Left ventricle myocardium superior (tissue), 1 donor: ENCODE measurements at places on chromosomes 7 and 10.
A peak's percentile ranks its signal among the peaks of the same experiment; 100 is the strongest.

GRCh38 chr10:47384148-47384921 is at the start of gene ZNF488:
ZNF488 (minus strand) TSS chr10:47384293; CDS start chr10:47368829, 15,464 bp downstream.
- peak; percentile 92 for DNase-seq

DNA sequence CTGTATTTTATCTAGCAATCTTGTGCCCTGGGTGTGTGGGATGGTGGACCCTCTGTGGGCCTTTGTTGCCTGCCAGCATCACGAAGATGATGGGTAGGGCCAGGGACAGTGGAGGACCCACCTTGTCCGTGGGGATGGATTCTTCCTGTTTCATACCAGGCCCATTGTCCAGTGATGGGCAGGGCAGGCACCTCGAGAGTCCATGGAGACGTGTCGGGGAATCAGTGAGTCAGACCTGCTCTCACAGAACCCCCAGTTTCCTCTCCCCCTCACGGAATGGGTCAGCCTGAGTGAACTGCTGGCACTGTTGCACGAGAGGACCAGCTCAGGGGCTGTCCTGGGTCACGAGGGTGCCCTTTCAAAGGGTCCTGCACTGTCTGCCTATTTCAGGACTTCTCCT is 401.2 kb downstream of the RPS24 start:
- no peak for DNase-seq

DNA sequence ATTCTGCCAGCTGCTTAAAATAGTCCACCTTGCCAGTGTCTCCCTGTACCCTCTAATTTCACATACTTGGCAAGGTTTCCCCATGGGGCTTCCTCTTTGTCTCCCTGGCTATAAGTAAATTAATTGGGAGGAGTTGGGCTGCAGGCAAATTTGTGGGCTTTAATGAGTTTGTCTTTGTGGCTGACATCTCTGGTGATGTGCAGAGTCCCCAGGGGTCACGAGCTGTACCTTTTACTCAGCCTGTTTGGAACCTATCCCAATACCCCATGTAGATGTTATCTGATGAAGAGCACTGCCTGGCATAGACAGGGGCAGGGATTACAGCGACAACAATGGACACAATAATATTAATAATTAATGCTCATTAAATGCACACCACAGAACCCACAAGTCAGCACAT is 132.5 kb downstream of the SLIT1 start:
- DNase-seq, result no peak

GRCh38 chr10:99276848-99277486 is 41.3 kb upstream of the HPSE2 start:
- DNase-seq, result no peak

DNA sequence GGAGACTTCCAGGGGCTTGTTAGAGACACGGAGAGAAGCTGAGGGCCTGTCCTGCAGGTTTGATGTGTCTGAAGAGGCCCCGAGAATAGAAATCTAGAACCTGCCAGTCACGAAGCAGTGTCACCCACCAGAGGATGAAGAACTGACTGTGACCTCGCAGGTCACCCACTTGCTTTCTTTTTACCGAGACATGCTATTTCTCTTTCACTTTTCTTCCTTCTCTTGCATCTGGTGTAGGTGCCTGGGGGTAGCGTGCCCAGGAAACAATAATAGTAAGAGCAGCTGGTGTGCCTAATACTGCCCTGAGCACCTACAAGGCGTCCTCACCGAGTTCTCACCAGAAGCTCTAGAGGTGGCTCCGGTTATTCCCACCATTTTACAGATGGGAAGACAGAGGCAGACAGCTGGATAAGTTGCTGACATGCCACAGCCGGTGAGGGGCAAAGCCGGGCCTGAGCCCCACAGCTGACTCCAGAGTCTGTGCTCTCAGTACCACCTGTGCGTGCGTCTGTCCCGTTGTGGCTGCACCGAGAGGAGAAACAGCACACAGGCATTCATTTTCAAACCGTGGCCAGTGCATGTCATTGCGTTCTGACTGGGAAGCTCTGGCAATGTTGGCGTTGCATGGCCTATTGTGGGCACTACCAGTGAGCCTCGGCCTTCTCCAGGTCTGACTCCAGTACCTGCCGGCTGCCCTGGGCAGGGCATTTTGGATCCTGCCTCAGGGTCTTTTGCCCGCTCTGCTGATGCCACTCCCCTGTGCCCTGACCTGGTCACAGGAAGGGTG is 7.8 kb downstream of the CHST3 start:
- DNase-seq, result no peak

DNA sequence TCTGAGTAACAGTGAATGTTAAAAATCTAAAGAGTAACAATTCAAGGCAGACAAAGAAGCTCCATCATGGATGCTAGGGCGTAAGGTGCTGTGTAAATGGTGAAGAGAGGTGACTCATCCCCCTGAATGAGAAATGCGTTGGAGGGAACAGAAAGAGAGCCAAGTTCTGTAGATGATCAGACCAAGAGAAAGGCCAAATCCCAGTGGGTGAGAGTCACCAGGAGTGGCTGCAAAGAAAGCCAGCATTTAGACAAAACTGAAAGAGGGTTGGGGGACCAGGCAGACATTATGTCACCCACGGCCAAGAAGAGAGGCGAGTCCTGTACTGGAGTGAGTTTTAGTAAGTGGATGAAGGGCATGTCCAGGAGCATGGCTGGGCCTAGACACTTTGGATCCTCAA is 153.1 kb downstream of the TRIL start:
- DNase-seq, result no peak

DNA sequence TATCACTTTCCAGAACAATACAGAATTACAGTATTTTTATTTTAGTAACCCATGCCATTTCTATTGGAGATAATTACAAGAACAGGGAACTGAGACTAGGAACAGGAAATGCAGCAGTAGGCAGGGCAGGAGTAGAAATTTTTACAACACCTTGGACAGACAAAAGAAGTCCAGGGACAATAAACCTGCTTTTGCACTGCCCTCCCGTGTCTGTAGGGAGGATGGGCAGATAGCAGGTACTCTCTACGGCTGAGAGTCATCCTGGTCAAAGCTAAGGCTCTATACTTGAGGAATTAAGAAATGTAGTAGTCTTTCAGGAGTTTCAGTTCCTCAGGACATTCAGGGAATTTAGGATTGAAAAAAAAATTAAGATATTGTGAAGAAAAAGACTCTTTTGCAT is 63.4 kb downstream of the VAX1 start:
- no peak for DNase-seq

GRCh38 chr7:129108581-129108980 is 35.9 kb upstream of the TSPAN33 start:
- DNase-seq, result no peak

- DNase-seq, result no peak
These were observed 252.2 kb upstream of the YAE1 start for GRCh38 chr7:39313974-39314373.

- no peak for DNase-seq
These were observed 79.6 kb upstream of the EMX2 start for GRCh38 chr10:117462816-117463544.

GRCh38 chr10:29926693-29927048 is 132.7 kb downstream of the JCAD start:
- DNase-seq, result no peak

- DNase-seq, result no peak
These were observed 187.5 kb downstream of the KIAA1217 start for GRCh38 chr10:24396396-24396795.

GRCh38 chr7:113383638-113384037 is 265.3 kb upstream of the SMIM30 start:
- DNase-seq, result no peak

- no peak for DNase-seq
These were observed 611.3 kb upstream of the GALNT17 start for GRCh38 chr7:70520611-70521010.

DNA sequence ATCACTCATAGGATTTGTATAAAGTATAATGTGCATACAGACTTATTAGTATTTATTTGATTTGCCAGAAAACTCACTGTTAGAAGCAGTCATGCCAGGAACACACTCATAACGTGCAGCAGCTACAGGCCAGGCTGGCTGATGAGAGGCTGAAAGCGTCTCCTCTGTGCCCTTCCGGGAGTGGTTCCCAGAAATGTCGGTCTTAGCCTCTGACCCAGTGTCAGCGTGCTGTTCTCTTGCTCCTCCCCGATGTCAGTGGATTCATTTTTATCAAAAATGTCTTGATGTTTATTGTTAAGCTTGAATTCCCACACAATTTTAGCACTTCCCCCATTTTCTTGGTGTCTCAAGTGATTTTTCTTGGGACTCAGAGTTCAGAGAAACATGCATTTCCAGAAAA is 33.3 kb upstream of the GARS1 start:
- DNase-seq, result no peak

- DNase-seq, result no peak
These were observed 194.3 kb upstream of the GPR26 start for GRCh38 chr10:123471811-123472210.

DNA sequence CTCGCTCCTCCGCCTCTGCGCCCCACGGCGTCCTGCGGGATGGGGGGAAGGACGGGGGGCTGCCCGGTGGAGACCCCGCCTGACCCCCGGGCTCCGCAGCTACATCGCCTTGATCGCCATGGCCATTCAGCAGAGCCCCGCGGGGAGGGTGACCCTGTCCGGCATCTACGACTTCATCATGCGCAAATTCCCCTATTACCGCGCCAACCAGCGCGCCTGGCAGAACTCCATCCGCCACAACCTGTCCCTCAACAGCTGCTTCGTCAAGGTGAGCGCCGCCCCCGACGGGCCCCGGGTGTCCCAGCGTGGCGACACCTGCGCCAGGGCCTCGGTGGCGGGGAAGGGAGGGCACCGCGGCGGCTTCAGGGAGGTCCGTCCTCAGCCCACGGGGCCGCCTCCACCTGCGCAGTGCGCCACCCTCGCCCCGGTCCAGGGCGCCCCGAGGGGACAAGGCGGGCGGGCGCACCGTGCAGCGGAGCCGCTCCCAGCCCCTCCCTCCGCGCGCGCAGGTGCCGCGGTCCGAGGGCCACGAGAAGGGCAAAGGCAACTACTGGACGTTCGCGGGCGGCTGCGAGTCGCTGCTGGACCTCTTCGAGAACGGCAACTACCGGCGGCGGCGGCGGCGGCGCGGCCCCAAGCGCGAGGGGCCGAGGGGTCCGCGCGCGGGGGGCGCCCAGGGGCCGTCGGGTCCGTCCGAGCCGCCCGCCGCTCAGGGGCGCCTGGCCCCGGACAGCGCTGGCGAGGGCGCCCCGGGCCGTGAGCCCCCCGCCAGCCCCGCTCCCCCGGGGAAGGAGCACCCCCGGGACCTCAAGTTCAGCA is 793 bp downstream of the FOXL3 start:
- no peak for DNase-seq

- DNase-seq, result peak; percentile 70
These were observed 1.6 kb downstream of the SPOCK2 start for GRCh38 chr10:72086466-72087391.

DNA sequence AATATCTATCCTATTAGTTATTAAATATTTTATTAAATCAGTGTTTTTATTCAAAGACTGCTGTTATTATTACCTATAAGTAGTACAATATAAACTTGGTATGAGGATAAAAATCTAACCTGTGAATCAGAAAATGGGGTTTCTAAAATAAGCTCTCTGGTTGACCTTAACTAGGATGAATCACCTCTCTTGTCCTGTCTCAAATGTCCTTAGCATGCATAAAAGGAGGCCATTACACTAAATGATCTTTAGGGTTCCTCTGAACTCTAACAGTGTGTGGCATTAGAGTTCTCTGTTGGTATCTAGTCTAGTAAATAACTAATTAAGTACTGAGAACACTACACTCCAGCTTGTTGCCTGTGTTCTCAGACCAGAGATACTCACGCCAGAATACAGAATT is 143.1 kb upstream of the LRRTM3 start:
- DNase-seq, result no peak

DNA sequence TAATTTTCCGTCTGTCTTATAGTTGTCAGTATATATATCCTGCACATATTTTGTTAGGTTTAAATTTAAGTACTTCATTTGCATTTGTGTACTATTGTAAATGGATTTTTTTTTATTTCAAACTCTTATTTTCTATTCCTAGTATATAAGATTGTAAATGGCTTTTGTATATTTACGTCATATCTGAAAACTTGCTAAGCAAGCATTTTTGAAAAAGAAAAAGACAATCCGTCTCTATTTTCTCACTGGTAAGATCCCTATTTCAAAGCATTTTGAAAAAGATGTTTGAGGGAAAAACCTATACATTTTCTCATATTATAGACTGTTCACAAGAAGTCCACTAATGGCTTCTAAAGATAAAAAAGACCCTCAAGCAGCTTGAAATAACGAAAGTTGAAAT is 1.2 kb upstream of the LYZL1 start:
- DNase-seq, result no peak

DNA sequence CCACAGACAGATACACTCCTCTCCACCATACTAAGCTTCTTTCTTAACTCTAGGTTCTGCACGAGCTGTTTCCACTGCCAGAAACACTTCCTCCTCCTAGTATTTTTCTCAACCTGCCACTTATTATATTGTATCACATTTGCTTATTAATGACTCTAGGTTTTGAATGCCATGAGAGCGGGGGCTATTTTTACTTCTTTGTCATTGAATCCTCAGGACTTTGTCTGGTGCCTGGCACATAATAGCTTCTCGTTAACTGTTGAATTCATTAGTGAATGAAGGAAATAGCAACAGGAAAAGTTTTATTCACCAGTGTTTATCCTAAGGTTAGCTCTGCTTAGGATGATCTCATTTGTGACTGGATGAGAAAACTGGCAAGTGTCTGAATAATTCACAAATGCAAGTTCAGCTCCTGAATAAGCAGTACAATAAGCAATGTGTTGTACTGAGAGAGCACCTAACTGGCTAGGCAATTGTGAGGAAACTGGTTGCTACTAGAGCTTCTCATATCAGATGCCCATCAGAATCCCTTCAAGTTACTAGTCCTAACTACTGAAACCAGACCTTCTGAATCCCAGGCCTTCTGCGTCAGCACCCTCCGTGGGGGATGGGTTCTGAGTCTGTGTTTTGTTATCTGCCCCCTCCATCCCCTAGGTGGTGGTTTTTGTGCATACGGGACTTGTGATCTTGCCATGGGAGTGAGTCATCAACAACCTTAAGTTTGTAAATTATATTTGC is 92.7 kb downstream of the LSMEM1 start:
- no peak for DNase-seq

- DNase-seq, result no peak
These were observed 9.5 kb downstream of the PLXDC2 start for GRCh38 chr10:19825700-19826099.
